ENCODE measurements at places on chromosomes 4 and X. TPM values are rescaled to one million over a fixed set of nuclear protein-coding genes. Genes with fewer than 3 reads are reported as not detected.

- H3K4me3 ChIP-seq, result no peak overlapping the region
- no peak overlapping the region for H3K27ac ChIP-seq
- H3K27me3 ChIP-seq, result peaks cover 12% of the 10 kb centered on the region
- no peaks in the 10 kb centered on the region for H3K4me1 ChIP-seq
Observed at GRCh38 chrX:47831788-47832187, 4.9 kb upstream of the ZNF81 start.

DNA sequence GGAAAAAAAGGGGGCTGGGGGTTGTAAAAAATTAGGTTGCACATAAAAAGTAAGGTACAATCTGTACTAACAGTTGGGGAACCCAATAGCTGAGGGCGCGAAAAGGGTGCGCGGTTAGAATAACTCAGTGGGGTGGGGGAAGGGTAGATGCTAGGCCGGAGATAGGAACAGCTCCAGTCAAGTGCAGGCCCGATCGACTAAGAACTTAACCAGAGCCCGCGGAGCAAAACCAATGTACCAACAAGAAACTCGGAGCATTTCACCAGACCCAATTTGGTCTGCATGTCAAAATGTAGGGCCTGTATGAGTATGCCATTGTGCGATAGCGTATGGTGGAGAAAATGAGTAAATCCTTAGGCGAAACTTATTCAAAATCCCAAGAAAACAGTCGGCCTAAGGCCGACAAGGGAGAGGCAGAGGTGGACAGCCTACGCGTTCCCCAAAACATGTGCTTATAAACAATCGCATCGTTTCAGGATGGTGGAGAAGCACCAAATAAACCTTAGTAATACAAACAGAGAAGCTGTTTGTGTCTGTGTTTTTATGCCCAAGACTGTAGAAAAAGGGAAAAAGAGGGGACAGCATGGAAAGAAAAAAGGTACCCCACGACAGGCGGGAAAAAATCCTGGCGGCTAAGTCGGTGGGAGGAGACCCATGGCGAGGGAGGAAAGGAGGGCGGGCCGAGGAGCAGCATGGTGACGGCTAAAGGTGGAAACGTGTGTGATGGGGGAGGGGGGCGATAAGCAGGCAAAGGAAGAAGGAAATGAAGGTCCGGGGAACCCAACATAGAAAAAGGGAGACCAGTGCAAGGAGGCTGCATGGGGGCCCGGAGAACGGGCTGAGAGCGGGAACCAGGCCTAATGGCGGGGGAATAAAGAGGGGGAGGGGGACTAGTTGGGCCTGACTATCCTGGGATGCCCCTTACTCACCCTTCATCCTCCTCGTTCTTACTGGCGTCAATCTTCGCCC lies 990 bp downstream of the HNRNPD start:
- no peaks in the 10 kb centered on the region for H3K4me1 ChIP-seq
- H3K27me3 ChIP-seq, result no peaks in the 10 kb centered on the region
- H3K36me3 ChIP-seq, result no peaks in the 10 kb centered on the region
- DNase-seq, result peak; percentile 72
- peak overlapping the region; percentile 98 for H3K4me3 ChIP-seq
- peak overlapping the region; percentile 99 for H3K27ac ChIP-seq

- no peaks in the 10 kb centered on the region for H3K27me3 ChIP-seq
- no peaks in the 10 kb centered on the region for H3K4me1 ChIP-seq
- DNase-seq, result no peak
Observed at GRCh38 chr4:144340931-144341330, 200.4 kb upstream of the GYPA start.

DNA sequence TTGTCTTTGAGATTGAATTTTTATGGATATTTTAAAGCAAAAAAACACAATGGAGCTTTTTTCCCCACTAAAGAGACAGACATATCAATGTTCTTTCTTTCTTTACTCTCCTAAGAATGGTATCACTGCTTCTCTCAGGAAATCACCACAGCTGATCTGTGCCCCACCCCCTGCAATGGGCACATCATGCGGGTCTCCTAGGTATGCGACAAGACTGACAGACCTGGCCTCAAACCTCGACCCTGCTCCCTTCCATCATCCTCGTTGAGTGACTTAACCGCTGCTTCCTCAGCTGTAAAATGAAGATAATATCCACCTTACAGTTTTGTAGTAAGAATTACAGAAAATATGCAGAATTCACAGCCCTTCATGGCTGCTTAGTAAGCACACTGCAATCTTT lies 58.3 kb downstream of the LEF1 start:
- no peak for DNase-seq
- H3K4me3 ChIP-seq, result no peak overlapping the region
- no peak overlapping the region for H3K27ac ChIP-seq
- H3K36me3 ChIP-seq, result no peaks in the 10 kb centered on the region

The EXOSC9 gene
- 23.4 TPM for total RNA-seq

GRCh38 chr4:60724623-60725022 lies 475.5 kb upstream of the ADGRL3 start:
- no peak for DNase-seq
- H3K36me3 ChIP-seq, result no peaks in the 10 kb centered on the region
- no peaks in the 10 kb centered on the region for H3K27me3 ChIP-seq
- H3K4me3 ChIP-seq, result no peak overlapping the region
- no peaks in the 10 kb centered on the region for H3K4me1 ChIP-seq
- no peak overlapping the region for H3K27ac ChIP-seq

The ARHGAP36 gene
- 10.0 TPM for total RNA-seq

GRCh38 chr4:94412658-94413038 lies 39.1 kb upstream of the PDLIM5 start:
- H3K27ac ChIP-seq, result peak overlapping the region; percentile 30
- no peaks in the 10 kb centered on the region for H3K36me3 ChIP-seq
- no peaks in the 10 kb centered on the region for H3K27me3 ChIP-seq

All from breast epithelium (tissue), 4 donors.